Gastrocnemius medialis (tissue), 4 donors: ENCODE measurements at places on chromosomes 12 and 14.

DNA sequence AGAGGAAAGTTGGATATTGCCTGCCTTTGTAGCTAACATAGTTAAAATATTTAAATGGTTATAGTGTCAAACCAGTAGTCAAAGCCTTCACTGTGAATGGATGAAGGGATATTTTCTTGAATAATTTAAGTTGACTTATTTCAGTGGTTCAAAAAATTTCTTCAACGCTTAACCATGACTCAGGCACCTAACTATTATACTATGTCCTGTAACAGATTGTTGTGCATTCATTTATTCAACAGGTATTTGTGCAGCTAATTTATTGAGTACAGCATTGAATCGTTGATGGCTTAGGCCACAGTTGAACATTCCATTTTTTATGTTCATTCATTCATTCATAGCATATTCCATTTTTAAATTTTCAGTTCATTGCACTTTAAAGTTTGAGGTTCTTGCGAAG is 9.2 kb downstream of the HIF1A start:
- no peak for DNase-seq

DNA sequence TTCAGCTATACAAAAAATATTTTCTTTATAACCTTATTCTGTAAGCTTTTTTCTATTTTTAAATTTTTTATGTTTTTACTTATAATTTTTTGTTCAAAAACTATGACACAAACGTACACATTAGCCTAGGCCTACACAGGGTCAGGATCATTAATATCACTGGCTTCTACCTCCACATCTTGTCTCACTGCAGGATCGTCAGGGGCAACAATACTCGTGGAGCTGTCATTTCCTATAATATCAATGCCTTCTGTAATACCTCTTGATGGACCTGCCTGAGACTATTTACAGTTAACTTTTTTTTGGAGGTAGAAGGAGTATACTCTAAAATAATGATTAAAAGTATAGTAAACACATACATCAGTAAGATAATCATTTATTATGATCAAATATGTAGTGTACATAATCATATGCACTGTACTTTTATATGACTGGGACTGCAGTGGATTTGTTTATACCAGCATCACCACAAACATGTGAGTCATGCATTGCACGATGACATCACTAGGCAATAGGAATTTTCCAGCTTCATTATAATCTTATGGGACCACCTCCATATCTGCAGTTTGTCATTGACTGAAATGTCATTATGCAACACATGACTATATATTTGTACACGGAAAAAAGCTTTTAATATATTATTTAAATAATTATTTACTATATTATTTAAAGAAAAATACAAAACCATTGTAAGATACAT is 18.5 kb upstream of the PMCH start:
- no peak for DNase-seq

DNA sequence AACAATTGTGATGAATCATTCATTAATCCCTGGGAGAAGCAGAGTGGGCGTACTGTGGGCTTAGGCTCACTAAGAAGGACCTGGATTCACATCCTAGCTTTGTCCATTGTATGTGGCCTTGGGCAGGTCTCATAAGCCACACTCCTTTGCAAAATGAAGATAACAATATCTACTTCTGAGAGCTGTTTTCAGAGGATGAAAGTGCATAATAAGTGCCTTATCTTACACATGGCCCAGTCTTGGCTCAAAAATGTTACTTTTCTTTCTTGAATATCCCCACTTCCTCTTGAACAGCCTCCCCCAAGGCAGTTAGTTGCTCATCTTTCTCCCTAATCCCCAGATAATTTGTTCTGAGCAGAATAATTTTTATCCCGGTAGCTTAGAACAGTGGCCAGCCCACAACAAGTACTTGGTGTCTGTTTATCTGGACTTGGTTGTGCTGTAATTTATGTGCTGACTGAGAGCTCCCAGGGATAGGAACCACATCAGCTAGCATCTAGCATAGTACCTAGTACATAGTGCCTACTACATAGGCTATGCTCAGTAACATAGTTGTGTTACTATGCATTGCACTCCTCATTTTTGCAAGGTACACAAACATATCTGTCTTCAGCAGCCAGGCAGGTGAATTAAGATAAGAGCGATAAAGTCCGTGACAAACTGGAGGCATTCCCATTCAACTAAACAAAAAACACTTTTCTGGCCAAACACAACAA is 61.7 kb upstream of the NUDT4 start:
- DNase-seq = no peak

- no peak for DNase-seq
Observed at GRCh38 chr14:58942516-58942915, 246.0 kb upstream of the DAAM1 start.

DNA sequence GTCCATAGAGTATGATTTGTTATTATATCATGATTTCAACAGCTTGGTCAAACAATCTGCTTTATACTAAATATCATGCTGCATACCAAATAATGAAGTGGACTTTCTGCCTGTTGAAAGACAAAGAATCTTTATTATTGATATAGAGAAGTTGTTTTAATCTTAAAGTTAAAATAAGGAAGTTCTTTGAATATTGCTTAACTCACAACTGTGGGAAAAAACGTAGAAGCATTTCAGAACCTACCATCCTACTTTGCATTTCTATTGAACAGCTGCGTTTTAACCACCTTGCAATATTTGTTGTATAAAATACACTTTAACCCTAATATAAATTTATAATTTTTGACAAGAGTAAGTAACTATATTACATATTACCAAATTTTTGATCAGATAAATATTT is 22.9 kb upstream of the ARL1 start:
- no peak for DNase-seq

DNA sequence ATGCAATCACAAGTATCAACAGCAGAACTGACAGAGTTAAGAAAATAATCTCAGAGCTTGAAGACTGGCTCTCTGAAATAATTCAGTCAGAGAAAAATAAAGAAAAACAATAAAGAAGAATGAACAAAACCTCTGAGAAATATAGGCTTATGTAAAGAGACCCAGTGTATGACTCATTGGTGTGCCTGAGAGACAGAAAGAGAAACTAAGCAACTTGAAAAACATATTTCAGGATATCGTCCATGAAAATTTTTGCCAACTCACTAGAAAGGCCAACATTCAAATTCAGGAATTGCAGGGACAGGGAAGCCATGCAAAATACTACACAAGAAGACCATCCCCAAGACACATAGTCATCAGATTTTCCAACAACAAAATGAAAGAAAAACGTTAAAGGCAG is 56.2 kb downstream of the APOBEC1 start:
- DNase-seq = no peak

GRCh38 chr14:59320763-59321625 is 132.5 kb downstream of the DAAM1 start:
- DNase-seq = no peak

DNA sequence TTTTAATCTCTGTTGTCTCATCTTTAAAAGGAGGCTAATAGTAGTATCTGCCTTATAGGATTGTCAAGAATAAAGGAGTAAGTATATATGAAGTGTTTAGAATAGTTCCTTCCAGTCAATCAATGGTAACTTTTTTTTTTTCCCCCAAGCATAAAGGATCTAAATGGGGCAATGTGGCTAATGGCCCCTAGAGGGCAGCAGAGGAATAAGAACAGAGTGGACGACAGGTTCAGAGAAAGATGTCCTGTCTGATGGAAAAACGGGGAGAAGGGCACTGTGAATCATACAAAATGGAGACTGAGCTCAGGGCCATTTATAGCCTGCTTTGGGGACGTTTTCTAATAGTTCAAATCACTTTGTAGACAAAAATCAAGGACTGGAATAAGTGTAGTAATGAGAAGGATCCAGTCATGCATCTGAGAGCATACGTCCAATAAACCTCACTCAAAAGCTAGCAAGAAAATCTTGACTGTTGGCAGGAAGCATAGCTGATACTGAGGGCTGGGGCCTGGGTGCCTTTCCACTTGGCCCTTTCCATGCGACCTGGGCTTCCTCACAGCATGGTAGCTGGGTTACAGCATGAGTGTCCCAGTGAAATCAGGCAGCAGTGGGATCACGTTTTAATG is 51.3 kb downstream of the IFNG-AS1 start:
- DNase-seq = no peak

DNA sequence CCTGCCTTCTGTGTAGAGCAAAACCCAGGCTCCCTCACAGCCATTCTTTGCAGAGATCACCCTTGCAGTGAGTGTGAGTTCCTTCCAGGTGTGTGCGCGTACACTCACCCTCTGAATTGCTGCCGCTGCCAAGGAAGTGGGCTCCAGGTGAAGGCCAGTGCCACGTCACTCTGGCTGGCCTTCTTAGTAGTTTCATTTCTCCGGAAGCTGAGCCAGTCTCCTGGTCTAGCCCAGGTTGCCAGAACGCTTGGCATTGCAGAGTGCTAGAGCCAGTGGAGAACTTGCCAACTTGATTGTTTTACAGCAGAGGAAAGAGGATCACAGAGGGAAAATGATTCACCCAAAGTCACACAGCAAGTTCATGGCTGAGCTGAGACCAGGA is 11.0 kb downstream of the CBLN3 start:
- no peak for DNase-seq
